Tongue (tissue), 3 donors: ENCODE measurements at places on chromosomes 5 and 9. TPM values are rescaled to one million over a fixed set of nuclear protein-coding genes. Genes with fewer than 3 reads are reported as not detected.

Gene FCN1
- total RNA-seq, result 9.3 TPM

Gene SOX30
- 0.10 TPM for total RNA-seq

Gene ASB6
- total RNA-seq, result 11.7 TPM

GRCh38 chr5:116532762-116533525, 41.7 kb downstream of the SEMA6A start:
- peak; percentile 66 for DNase-seq

- no peak for DNase-seq
These were observed 119.3 kb downstream of the SSBP2 start for GRCh38 chr5:81631621-81632020.

GRCh38 chr9:117305454-117305853, 109.4 kb downstream of the ASTN2 start:
- no peak for DNase-seq
